Glomerular endothelial cell (primary cell): ENCODE measurements at places on chromosomes 11 and 22. TPM values are rescaled to one million over a fixed set of nuclear protein-coding genes. Genes with fewer than 3 reads are reported as not detected.

- DNase-seq: no peak
These were observed 36.3 kb downstream of the SLC5A1 start for GRCh38 chr22:32079130-32080089.

GRCh38 chr11:93659196-93659595, 2.3 kb upstream of the CEP295 start:
- DNase-seq: no peak

GRCh38 chr11:122163053-122163819, 47.2 kb upstream of the BLID start:
- no peak for DNase-seq

GRCh38 chr22:47112994-47113852, 350.8 kb downstream of the TBC1D22A start:
- DNase-seq: no peak

The NRXN2 gene
- total RNA-seq: not detected in 2 replicates

The SLC3A2 gene
- 128 and 157 TPM in 2 replicates for total RNA-seq

DNA sequence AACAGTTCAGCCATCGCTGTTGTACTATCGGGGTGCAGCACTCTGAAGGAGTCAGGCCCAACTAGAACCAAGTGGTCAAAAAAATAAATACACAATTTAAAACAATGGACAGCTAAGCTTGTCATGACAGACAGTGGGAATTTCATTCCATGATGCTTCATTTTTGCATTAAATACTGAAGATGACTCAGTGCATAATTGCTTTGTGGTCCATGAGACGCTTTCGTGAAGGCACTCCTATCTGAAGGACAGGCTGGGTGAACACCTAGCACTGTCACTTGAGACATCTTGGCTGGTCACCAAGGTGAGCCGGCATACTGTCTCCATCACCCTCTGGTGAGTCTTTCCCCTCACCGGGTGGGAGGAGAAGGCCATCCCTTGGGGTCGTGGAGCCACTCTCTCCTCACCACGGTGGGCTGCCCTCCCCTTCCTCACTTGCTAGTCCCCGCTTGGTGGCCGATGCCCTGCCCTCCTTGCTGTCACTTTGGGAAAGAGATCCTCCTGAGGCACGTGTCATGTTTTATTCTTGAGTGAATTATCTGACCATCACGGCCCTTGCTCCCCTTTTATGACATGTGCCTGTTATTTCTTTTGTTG, 4.9 kb upstream of the TESMIN start:
- no peak for DNase-seq

- DNase-seq: no peak
These were observed 108.4 kb downstream of the GGTLC2 start for GRCh38 chr22:22752556-22753477.

The FAU gene
- total RNA-seq: 461 and 516 TPM in 2 replicates

The C22orf15 gene
- total RNA-seq: 0.41 TPM in 1 of 2 replicates, not detected in the other
